GM04503 (cell line): ENCODE measurements at places on chromosomes 5 and 9.
A peak's percentile ranks its signal among the peaks of the same experiment; 100 is the strongest.

- DNase-seq = no peak
Observed at GRCh38 chr9:1100945-1101344, 50.8 kb downstream of the DMRT2 start.

- DNase-seq = no peak
Observed at GRCh38 chr5:113243349-113243664, 191.5 kb downstream of the TSSK1B start.

DNA sequence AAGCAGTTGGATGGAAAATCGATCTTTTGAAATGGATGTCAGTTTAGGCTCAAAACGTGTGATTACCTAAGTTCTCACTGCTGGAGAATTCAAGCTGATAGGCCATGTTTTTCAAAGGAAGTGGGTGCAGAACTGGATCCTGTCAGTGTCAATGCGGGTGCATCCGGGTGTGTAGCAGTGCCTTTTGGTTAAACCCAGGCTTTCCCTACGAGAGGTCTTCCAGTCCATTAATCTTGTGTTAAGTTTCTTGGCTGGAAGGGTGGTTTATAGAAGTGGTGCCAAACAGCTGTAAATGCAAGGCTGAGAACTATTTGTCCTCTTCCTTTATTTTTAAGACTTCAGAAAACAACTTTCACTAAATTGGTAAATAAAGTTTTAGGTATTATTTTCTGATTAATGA lies 71.9 kb downstream of the DAPK1 start:
- DNase-seq = no peak

GRCh38 chr5:39521940-39522590 lies 97.3 kb upstream of the DAB2 start:
- DNase-seq = no peak

- no peak for DNase-seq
Observed at GRCh38 chr5:75922480-75922879, 160.7 kb upstream of the SV2C start.

- DNase-seq = no peak
Observed at GRCh38 chr5:146173597-146173996, 8.9 kb downstream of the LARS1 start.

GRCh38 chr9:7892975-7893374 lies 93.4 kb upstream of the DMAC1 start:
- DNase-seq = no peak

- no peak for DNase-seq
Observed at GRCh38 chr9:15469862-15470261, 40.9 kb downstream of the PSIP1 start.

DNA sequence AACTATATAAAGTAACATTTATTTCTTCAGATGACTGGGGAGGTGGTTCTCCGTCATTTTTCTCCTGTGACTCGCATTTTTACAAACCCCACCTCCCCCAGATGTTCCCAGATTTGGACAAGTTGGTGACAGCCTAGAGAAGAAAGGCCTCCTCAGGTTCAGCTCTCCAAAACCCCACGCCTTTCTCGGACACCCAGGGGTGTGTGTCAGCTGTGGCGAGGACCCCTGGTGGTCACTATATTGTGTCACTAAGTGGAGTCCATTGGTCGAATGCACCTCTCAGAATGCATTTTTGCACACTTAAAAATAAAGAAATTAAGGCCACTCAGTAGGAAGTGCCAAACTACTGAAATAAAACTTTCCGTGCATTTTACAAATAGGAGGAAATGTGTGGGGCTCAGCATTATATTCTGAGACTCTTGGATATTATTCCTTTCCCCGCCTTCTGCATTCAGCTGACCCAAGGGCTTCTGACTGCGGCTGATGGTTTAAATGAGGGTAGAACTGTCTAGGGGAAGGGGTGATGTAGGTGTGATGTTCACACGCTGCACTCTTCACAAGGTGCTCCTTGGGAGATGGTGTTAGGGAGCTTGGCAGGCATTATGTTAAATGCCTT lies 47.6 kb downstream of the ACO1 start:
- no peak for DNase-seq

- peak; percentile 24 for DNase-seq
Observed at GRCh38 chr9:21096172-21096900, 18.6 kb upstream of the IFNB1 start.

GRCh38 chr9:34992376-34992951 lies 2.9 kb downstream of the DNAJB5 start:
- DNase-seq = no peak

DNA sequence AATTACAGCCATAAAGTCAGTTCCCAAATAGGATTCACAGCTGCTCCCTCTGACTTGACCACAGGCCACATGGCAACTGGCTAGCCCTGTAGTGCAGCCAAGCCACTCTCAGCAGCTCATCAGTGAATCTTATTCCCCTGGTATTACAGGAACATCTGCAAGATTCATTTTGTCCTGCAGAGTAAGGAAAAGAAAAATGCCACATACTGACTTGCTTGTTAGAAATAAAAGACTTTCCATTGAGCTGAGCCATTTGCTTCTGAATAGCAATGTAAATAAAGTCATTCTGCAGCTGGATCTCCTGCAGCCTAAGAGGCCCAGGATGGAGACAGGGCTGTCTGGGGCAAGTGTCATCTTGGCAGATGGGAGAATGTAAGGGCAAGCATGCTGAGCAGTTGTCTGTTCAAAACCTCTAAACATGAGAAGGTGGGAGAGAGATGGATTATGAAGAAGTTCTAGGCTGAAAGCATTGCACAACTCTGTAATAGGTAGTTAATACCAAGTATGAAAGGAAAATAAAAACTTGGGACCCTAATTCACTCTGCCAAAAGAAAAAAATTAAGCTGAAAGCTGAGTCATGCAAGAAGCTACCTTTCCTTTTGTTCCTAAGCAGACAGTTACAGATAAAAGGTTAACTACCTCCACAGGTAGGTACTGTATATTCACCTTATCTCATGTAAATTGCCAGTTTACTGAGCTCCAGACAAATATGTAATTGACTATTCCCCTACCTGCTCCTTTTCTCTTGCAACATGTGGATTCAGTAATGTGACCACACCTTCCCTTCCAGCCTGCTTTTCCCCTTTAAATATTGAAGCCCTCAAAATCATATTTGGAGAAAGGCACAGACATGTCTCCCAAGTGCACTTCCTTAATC lies 244.4 kb upstream of the RAI14 start:
- DNase-seq = no peak

DNA sequence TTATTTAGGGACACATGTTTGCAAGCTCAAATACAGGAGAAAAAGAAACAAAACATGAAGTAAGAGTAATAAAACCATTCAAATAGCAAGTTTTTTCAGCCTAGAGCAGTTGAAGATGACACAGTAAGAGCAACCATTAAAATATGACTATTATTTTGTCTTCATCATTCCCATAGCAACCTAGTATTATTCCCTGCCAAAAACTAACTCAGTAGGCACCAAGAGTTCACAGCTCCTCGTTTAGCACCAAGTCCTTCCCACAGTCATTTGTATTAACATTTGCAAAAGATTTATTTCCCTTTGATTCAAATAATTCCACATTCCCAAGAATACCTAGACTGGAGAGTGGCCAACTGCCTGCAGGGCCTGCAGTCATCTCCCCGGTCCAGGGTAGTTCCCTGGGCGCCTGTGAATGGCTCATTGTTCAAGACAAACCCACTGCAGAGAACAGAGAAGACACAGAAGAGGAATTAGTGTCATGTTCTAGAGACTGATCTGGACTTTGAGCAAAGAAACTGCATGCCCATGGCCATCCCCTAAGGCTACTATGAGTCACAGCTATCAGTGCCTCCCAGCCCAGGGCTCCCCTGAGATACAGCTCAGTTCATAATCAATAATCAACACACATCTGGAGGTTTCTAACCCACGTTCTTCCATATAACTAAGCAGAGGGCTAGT lies 139.1 kb upstream of the MAP3K1 start:
- DNase-seq = no peak

GRCh38 chr9:33510262-33511183 lies 13.5 kb upstream of the ANKRD18B start:
- peak; percentile 33 for DNase-seq

DNA sequence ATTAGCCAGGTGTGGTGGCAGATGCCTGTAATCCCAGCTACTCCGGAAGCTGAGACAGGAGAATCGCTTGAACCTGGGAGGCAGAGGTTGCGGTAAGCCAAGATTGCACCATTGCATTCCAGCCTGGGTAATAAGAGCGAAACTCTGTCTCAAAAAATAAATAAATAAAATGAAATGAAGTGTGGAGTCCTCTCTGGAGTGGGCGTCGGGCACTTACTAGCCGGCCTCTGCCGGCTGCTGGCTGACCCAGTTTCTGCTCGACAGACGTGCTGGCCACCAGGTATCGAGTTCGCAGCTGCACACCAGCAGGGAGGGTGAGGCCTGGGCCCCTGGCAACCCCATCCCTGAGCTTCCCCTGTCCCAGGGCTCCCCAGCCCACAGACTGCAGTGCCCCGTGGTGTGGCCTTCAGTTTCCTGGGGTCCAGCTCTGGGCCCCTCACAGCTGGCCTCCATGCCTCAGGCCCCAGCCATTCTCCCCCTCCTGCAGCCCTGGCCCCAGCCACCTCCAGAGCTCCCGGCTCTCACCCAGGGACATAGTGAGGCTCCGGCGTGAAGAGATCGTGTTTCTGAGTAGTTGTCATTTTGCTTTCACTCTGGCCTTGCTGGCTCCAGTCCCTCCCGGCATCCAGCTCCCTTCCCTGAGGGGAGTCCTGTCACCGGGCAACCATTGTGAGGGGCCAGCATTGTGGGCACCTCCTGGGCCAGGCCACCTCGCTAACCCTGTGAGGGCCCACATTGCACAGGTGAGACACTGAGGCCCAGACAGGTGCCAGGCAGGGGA lies 3.8 kb upstream of the STPG3 start:
- DNase-seq = no peak

GRCh38 chr5:73994963-73995362 lies 369.0 kb downstream of the ARHGEF28 start:
- DNase-seq = no peak

GRCh38 chr9:3200331-3200774 lies 325.4 kb downstream of the RFX3 start:
- DNase-seq = peak; percentile 61

DNA sequence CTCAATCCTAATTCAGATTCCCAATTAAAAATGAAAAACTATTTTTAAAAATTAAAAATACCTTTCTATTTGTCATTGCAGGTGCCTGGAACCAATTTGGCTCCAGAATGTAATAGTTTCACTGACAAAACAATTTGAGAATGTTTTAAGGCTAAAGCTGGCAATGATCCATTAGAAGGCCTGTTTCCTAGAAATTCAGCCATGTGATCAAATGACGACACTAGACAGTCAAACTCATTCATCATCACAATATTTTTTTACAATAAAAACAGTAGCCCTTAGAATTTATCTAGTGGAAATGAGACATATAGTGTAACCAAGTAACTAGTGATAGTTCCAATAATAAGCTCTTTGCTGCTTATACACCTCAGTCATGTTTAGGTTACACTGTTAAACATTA lies 75.4 kb upstream of the MAP3K1 start:
- no peak for DNase-seq

DNA sequence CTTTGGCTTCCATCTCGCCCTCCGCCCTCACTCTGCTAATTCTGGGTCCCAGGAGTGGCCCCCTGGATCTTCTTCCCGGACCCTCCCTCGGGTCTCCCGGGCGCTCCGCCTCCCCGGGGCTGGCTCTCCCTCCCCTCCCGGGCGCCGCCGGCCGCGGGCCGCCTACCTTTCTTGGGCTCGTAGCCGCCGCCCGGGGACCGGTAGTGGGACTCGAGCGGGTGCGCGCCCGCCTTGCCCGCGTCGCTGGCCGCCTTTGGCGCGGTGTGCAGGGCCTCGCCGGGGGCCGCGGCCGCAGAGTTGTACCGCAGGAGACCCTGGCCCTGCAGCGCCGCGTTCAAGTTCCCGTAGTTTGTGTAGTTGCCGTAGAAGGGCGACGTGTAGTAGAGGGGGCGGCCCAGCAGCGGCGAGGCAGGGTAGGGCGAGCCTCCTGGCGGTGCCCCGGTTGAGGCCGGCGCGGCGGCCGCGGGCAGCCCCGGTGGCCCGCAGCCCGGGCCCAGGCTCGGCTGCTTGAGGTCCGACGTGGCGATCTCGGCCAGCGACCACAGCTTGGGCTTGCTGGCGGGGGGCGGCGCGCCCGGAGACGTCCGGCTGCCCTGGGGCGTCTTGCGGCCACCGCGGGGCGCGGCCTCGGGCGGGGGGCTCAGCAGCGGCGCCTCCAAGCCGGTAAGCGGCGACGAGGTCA lies 3.2 kb downstream of the IRX2 start:
- no peak for DNase-seq

DNA sequence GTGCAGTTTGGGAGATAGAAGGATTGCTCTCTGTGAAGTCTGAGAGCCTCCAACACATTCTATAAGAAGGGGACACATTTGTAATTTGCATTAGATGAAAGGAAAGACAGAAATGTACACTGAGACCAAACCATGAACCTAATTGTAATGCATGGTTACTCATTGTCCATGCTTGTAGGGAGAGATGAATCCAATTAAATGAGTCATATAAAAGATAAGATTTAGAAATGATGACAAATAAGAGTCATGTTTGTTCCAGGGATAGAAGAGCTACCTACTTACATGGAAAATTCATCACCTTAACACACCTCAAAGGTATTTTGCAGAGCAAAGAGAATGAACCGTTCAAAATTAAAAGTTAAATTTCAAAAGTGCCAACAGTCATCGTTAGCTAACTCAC lies 85.1 kb downstream of the FBXL7 start:
- DNase-seq = no peak

DNA sequence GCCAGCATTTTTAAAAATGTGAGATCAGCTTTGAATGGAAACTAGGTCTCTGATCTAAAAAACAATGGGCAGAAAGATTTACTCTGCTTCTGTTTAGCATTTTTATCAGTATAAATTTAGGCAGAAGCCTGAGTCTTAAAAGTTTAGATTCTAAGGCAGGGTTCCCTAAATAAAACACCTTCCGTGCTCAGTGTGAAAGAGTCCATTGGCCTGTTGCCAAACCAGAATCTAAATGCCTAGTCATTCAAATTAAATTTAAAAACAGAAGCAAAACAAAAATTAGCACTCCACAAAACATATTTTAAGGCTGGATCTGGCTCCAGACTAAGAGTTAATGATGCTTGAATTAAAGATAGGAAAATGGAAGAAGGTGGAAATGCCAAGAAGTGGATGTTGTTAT lies 4.5 kb downstream of the TYRP1 start:
- DNase-seq = no peak

DNA sequence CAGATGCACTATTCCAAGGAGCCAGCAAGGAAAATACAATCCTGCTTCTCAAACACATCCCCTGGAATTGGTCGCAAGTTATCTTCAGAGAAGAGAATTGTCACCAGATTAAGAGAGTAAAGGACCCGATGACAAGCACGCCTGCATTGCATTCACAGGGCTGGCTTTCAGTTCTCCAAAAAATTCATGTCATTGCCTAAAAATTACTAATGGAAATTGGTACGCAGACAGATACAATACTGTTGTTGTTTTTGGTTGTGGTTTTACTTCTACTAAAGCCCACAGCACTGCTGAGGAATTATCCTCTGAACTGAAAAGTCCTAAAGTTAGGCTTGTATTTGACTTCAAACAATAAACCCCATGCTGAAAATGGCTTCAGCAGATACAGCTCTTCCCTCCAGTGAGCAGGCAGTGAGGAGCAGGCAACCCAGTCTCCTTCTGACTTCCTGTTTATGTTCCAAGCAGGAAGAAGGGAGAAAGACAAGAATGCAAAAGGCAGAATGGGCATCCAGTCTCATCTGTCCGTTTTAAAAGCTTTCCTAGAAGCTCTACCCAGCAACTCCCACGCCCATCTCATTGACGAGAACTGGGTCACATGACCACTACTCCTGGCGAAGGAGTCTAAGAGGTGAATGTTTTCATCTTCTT lies 80.6 kb upstream of the ZNF366 start:
- no peak for DNase-seq

GRCh38 chr5:136766456-136766855 lies 401.1 kb upstream of the TRPC7 start:
- no peak for DNase-seq
